Ovary (tissue), 10 donors: ENCODE measurements at places on chromosomes 16 and 17. TPM values are rescaled to one million over a fixed set of nuclear protein-coding genes. Genes with fewer than 3 reads are reported as not detected.

DNA sequence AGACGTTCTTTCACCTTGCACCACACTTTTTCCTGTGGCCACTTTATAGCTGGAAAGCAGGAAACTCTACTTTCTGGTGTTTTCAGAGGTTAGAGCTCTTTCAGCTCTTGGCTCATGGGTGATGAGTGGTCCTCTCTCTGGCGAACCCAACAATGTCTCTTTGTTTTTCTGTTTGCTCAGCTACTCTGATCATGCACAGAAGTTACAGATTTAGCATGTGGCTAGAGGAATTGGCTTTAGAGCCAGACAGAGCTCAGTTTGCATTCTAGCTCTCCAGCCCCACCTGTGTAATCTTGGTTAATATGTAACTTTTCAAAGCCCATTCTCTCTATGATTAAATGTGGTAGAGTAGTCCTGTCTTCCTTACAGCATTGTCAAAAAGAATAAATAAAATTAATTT lies 225.2 kb downstream of the HAPSTR1 start:
- DNase-seq: no peak

GRCh38 chr17:4908301-4908700 lies 5.4 kb upstream of the CHRNE start:
- DNase-seq: no peak

- no peak for DNase-seq
Measured at GRCh38 chr16:86347090-86347489, 163.2 kb upstream of the FOXF1 start.

MPV17L gene
- total RNA-seq: 12.0 TPM

TPSB2 gene
- 1.9 TPM for total RNA-seq

EME2 gene
- 17.1 TPM for total RNA-seq

GRCh38 chr16:31400191-31400590 lies 7.1 kb downstream of the ITGAD start:
- no peak for DNase-seq

- DNase-seq: no peak
Measured at GRCh38 chr17:75615301-75615700, 17.9 kb upstream of the SMIM5 start.

DNA sequence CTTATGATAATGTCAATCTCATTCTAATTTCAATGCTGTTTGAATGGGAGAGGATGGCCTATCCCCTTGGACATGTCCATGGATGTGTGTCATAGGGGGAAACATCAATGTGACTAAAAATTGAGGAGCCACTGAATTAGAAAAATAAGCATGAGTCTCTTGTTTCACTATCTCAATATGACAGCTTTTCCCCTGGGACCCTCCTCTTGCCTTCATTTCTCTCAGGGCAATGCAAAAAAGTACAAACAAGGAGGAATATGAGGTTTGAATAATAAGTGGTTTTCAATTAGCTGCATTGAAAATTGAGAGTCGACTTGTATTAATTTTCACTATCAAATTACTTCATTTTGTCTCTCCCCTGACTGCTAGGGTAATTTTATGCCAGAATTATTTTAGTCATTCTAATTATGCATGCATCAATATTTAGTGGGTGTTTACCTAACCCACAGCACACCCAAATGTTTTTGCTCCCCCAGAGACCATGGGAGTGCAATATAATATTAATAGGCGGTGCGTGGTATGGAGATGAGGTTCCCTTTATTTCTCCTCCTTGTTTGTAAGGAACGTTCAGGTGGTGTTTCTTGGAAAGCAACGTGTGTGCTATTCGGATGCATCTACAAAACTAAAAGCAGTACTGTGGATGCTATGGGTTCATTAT lies 6.8 kb upstream of the SDR42E1 start:
- DNase-seq: no peak

DNA sequence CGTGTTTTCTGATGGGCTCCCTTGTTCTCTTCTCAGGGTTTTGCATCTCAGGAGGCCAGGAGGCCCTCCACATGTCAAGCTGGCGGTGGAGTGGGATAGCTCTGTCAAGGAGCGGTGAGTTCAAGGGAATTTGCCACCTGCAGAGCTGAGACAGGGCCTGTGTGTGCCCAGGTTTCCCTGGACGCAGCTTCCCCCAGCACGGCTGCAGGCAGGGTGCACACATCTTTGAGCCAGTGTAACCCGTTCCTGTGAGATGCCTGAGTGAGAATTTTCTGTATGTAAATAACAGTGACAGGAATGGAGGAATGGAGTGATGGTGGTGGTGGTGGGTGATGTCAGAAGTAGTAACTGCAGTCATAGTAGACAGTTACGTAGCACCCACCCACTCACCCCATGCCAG lies 54.8 kb downstream of the USP43 start:
- DNase-seq: no peak

DNA sequence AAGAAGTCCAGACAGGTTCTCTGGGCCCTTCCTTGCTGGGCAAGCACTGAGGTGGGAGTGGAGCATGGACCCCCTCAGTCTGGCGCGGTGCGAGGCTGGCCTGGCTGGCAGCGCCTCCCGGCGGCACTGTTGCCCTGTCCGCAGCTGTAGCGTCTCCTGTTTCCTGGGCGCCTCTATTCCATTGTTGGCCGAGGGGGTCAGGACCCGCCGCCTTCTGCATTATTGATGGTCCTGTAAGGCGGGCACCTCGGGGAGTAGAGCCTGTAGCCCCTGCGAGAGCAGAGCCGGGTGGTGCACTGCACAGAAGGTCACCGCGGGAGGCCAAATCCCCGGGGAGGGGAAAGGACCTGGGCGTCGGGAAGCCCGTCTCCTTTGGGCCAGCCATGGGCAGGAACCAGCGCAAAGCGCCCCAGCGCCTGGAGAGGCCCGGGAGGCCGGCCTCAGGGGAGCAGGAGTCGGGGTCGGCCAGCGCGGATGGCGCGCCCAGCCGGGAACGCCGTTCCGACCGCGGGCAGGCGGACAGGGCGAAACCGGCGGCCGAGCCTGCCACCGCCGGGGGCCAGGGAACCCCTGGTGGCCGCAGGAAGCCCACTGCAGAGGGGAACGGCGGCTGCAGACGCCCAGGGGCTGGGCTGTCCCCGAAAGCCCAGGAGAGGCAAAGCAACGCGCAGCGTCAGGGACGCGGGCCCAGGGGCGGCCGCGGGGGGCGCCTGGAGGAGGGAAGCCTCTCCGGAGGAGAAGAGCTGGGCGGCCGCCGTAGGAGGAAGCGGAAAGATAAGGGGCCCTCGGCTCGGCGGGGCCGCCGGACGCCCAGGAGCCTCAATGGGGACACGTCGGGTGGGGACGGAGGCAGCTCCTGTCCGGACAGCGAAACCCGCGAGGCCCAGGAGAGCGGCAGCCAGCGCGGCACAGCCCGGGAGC lies at the start of gene MYO15B:
Gene MYO15B (plus strand): TSS at position 126 of the 921 bp plus-strand sequence. CDS start 258 bp downstream, at position 384.
- peak; percentile 74 for DNase-seq

GRCh38 chr16:29962344-29962994 lies 590 bp downstream of the TMEM219 start:
- DNase-seq: no peak

GAST gene
- not detected for total RNA-seq

- no peak for DNase-seq
Measured at GRCh38 chr16:86477642-86478041, 32.7 kb upstream of the FOXF1 start.

- DNase-seq: no peak
Measured at GRCh38 chr16:75495076-75495674, at the start of gene CHST6. Gene CHST6, minus strand, starts transcription at chr16:75495441. Its CDS starts 15,613 bp downstream, at chr16:75479828.

NPIPB6 gene
- total RNA-seq: 0.57 TPM

HYDIN gene
- 4.4 TPM for total RNA-seq

NTN1 gene
- 3.0 TPM for total RNA-seq

NPIPA2 gene
- 0.34 TPM for total RNA-seq

GDPD3 gene
- 2.6 TPM for total RNA-seq

- DNase-seq: no peak
Measured at GRCh38 chr17:60170835-60171752, 21.3 kb downstream of the CA4 start.

DNA sequence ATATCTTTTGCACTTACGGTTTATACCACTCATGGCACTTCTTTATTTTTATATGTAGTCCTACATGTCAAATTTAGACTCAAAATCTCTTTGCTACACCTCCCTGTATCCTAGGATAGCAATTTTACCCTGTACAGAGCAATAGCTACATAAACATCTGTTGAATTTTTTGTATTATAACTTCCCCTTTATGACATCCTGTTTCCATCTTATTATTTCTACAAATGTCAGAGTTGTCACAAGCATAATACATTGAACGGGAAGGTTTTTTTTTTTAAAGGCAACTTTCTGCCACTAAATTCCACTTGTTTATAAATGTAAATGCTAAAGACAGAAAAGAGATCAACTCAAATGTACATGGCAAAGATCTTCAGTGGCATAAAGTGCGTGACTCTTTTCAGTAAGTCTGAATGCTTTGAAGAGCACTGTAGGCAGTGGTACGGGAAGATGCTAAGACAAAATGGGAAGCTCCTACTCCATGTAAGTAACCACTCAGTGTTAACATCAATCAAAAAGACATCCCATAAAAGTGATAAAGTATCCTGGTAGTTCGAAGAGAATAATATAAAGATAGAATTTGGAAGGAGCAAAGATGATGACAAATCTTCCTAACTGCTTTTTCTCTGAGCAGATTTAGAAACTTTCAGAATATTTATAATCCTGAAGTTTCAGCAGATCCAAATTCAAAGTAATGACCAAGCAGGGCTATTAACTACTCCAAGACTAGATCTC lies 26.8 kb downstream of the GNA13 start:
- no peak for DNase-seq

DNA sequence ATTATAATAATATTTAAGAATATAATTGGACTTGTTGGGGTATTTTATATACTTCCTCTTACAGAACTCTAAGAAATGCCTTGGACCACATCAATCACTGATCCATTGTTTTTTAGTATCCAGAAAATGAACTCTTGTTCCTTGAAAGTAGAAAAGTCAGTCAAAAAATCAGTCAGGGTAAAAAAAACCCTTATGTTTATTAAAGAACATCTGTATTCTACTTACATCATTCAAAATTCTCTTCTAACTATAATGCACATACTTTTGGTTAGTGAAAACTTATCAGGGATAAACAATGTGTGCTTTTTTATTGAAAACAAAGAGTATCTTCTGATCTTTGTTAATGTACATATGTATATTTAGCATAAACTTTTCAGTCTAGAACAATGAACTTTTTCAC lies 23.5 kb upstream of the CDR2 start:
- DNase-seq: no peak

- no peak for DNase-seq
Measured at GRCh38 chr17:4666296-4666695, 24.8 kb upstream of the ALOX15 start.

- DNase-seq: no peak
Measured at GRCh38 chr17:82301300-82301915, 16.0 kb downstream of the CD7 start.

GRCh38 chr16:49580751-49581303 lies 207.2 kb downstream of the C16orf78 start:
- DNase-seq: no peak

OR2C1 gene
- 0.25 TPM for total RNA-seq

DNA sequence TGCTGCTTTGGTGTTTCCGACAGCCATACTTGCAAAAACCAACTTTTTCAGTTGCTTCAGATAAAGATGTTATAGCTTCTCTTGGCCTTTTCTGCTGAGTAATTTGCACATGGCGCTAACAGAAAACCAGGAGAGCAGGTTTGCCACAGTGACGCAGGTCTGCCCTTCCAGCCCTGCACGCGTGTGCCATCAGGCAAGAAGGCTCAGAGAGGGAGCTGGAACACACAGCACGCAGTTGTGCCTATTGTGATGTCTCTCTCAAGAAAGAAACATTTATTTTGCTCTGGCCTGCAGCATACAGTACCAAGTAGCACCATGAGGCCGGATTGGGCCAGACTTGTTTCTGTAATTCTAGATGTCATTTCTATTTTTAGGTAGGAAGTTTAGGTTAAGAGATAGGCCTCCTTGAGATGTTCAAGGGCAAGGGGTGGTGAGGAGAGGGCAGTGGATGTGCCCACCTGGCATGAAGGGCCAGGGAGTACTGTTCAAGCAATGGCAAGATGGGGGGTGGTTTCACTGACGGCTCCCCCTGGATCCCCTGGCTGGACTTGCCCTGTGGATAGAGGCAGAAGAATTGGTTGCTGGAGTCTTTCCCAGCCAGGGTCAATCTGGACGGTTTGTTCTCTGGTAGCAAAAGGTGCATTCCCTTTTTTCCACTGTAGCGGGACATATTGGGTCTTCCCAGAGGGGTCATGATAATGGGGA lies 1.9 kb downstream of the CBX2 start:
- no peak for DNase-seq

- DNase-seq: no peak
Measured at GRCh38 chr16:86959729-86960128, 357.5 kb downstream of the C16orf95 start.

GRCh38 chr17:28982131-28982793 lies 23.6 kb downstream of the SEZ6 start:
- no peak for DNase-seq

DNA sequence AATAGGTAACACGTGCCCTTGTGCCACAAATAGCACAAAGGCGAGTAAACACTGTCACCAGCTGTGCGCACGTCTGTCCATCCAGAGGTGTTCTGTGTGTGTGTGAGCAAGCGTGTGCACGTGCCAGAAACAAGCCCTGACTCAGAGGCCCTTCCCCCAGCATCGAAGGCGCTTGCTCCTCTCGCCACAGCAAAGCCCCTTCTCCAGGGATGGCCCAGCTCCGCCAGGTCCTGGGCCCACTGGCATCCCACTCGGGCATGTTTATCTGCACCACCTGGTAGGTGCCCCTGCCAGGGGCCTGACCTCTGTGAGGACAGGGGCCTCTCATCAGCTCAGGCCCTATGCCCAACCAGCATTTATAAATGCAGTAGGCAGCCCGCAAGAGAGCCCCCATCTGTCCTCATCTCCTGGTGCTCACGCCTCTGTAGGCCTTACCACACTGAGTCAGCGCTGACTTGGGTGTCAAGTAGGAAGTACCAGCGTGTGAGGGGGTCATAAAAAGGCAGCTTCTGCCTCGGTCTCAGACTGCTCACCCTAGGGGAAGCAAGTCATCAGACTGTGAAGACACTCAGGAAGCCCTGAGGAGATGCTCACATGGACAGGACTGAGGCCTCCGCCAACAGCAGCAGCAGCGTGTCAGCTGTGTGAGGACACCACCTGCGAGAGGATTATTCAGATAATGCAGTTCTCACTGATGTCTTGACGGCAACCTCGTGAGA lies 10.8 kb downstream of the TMEM235 start:
- no peak for DNase-seq

DNA sequence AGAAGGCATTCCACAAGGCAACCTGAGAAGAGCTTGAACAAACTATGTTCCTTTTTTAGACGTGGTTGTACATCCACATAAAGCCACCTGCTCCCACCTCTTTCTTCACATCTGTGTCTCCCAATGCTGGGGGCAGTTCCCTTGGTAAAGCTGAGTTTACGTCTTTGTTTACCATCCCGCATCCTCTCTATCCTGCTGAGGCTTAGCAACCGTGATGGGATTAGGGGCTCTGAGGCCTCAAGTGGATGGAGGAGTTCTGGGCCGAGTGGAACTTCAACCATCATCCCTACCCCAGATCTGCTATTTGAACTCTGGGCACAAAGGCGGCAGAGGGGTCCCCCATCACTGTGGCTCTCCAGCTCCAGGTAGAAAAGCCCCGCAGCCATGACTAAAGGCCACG lies 94.2 kb upstream of the CREBBP start:
- DNase-seq: no peak
